ENCODE measurements at places on chromosomes 3 and 15.

GRCh38 chr15:63353887-63354286, 27.8 kb downstream of the CA12 start:
- DNase-seq, result no peak

GRCh38 chr3:143482106-143483088, 362.8 kb downstream of the CHST2 start:
- DNase-seq, result no peak

- no peak for DNase-seq
These were observed 40.8 kb downstream of the ZBTB11 start for GRCh38 chr3:101635954-101636798.

DNA sequence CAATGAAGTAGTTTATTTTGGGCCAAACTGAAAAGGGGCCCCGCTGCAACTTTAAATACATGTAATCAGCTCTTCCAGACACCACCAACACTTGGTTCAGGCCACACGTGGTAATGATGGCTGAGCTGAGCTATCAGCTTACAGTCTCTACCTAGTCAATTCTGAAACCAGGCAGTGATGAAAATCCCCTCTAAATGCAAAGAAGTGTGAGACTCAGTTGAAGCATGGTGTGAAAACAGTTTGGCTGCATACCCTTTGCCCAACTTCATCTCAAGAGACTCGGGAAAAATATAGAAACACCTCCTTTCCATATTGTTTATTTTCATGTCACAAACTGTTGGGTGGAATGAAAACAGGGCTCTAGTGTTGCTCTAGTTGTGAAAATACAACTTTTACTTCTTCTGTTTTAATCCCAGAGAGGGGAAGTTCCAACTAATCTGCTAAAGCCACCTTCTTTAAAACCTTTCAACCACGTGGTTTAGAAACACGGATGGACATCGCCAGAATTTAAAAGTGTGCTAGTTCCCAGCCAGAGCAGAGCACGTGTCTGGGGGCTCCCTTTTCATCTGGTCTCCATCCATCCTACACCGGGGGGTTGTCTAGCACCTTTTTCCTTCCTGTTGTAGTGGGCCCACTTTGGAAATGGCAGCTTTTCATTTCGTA, 229.1 kb downstream of the EPHB1 start:
- no peak for DNase-seq

- DNase-seq, result no peak
These were observed 162.2 kb downstream of the PCCB start for GRCh38 chr3:136412307-136412706.

- DNase-seq, result no peak
These were observed 532.8 kb downstream of the FOXP1 start for GRCh38 chr3:71050538-71051258.

GRCh38 chr15:24917431-24917830, 37.4 kb upstream of the SNRPN start:
- DNase-seq, result no peak

DNA sequence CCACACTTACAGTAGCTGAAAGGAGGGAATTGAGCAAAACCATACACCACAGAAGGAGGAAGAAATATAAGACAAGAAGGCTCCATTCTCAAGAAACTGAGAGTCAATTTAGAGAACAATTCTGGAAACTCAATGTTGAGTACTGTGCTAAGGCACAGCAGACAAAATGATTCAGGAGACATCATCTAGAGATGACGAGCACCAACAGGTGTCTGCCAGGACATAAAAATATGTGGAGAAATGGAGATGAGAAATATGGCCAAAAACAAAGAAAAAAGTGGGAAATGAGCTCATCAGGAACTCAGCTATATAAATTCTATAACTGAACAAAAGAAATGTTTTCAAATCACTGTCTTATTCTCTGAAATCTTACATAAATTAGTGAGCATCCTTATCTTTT, 343.7 kb downstream of the ERC2 start:
- no peak for DNase-seq

GRCh38 chr3:141853629-141854168, 22.7 kb upstream of the ATP1B3 start:
- no peak for DNase-seq

GRCh38 chr3:134361162-134361835, 12.9 kb downstream of the AMOTL2 start:
- no peak for DNase-seq

DNA sequence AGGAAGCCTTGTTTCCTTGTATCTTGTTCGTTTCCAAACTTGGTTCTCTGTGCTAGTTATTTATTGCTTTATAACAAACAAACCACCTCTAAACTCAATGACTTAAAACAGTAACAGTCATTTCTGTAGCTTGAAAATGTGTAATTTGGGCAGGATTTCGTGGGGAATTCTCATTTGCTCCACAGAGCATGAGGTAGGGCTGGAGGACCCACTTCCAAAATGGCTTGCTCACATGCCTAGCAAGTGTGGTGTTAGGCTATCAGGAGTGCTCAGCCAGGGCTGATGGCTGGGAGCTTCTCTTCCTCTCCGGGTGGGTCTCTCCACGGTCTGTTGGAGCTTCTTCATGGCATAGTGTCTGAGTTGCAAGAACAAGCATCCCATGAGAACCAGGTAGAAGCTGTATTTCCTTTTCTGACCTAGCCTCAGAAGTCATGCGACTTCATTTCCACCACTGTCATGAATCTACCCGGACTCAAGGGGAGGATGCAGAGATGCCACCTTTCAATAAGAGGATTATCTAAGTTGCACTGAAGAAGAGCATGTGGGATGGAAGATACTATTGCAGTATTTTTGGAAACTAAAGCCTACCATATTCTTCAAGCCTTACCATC, 8.2 kb upstream of the TNIK start:
- no peak for DNase-seq

GRCh38 chr3:20125289-20125688, 60.7 kb downstream of the SGO1 start:
- DNase-seq, result no peak

DNA sequence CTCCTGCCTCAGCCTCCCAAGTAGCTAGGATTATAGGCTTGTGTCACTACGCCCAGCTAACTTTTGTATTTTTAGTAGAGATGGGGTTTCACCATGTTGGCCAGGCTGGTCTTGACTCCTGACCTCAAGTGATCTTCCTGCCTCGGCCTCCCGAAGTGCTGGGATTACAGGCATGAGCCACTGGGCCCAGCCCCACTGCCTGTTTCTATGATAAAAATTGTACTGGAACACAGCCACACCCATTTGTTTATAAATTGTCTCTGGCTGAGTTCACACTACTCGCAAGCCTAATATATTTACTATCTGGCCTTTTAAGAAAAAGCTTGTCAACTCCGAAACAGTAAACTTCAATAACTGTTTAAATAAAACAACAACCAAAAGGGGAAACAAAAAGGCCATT, 309.4 kb upstream of the WNT5A start:
- no peak for DNase-seq

GRCh38 chr15:89455535-89455934, 40.8 kb downstream of the RHCG start:
- no peak for DNase-seq

DNA sequence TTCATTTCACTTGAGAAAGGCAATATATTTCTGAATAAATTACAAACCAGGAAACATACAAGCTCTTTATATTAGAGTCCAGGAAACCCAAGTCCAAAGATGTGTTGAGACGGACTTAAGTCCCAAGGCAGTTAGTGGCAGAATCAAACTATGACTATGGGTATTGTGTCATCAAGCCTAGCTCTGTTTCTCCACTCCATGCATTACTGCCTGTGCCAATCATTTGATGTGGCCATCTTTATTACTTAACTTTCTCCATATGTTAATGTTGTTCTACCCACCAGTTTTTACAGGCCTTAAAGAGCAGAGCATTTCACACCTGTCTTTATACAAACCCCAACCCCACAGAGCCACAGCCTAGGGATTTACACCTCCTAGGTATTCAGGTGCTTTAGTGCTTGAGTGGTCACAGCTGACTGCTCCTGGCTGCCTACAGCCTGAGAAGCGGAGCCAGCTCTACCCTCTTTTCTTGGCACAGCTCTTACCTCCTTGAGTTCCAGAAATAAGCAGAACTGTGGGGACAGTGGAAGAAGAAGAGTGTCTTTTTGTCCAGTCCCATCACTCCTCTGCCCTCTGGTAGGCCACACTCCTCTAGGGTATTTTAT, 92.1 kb downstream of the DTWD1 start:
- no peak for DNase-seq

GRCh38 chr3:183428447-183429211, at the start of gene MCF2L2:
Gene MCF2L2, minus strand, starts transcription at chr3:183428619. Its CDS starts 642 bp downstream, at chr3:183427977.
- no peak for DNase-seq

GRCh38 chr3:125591116-125591760, 4.1 kb downstream of the OSBPL11 start:
- no peak for DNase-seq

DNA sequence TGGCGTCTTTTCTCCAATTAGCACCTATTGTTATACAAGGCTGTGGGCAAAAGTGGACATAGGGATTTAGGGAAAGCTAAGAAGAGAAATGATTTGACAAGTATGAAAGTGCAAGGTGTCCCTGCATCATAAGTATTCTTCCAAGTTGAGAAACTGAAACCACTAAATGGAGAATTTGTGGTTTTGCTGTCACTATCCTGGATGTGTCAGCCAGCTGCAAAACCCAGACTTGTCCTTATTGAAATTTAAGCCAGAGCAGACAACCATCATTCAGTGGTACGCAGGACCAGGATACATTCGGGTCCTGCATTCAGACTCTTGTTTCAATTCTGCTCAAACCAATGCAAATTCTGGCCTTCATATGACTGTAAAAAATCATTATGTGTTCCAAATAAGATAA, 384.8 kb upstream of the TGFBR2 start:
- DNase-seq, result no peak

DNA sequence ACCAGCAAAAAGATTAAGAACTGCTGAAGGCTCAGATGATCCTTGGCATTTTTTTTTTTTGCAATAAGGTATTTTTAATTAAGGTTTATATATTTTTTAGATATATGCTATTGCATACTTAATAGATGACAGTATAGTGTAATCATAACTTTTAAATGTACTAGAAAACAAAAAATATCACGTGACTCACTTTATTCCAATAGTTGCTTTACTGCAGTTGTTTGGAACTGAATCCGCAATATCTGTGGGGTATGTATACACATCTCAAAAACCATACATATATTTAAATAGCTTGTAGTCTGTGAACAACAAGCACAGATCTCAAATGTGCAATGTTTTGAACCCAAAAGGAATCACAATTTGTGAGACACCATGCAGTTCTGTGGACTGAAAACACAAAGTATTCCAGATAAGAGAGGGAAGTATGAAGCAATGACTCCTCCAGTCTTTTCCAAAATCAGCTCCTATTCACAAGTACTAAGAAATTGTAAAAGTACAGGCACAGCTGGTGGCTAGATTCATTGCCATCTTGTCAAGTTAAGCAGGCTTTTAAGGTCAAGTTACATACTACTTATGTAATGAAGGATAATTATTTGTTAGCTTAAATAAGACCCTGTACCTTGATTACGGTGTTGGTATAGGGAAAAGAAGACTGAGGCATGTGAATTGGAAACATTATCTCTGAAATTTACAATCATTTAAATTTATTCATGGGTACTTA, 331.1 kb downstream of the TBC1D5 start:
- no peak for DNase-seq

DNA sequence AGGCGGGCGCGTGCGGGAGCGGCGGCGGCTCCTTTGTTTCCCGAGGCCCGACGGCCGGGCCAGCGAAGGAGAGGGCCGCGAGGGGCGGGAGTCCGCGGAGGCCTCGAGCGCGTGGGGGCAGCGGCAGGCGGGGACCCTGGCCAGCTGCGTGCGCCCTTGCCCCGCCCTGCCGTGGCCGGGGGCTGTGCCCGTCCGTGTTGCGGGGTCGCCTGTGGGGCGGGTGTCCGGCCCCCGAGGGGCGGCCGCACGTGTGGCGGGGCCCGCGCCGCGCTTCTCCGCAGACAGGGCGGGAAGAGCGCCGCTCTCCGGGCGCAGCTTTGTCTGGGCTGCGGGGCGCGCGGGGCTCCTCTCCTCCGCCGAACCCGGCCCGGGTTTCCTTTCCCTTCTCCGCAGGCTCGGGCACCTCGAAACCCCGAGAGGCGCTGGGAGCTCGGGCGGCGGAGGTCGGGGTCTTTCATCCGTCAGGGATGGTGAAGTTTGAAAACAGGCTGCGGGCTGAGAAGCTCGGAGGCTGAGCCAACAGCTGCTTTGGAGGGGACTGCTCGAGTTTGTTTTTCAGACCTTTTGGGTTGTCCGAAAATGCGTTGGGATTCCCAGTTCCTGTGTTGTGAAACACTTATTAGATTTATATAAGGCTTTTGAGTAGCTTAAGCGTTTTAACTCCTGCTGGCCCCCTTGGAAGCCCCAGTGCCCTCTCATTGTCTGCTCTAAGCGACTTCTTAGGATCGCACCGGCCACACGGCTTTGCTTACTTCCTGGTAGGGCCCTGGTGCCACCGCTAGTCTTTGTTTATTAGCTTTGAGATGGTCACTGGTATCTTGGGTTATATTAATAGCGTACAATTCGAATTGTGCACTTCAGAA, 817 bp downstream of the USP3 start:
- no peak for DNase-seq

GRCh38 chr3:99128725-99129505, 227.4 kb upstream of the DCBLD2 start:
- no peak for DNase-seq

- no peak for DNase-seq
These were observed 126.8 kb downstream of the DLG1 start for GRCh38 chr3:197171481-197172067.

- no peak for DNase-seq
These were observed 751.5 kb downstream of the SQOR start for GRCh38 chr15:46386356-46386755.

- no peak for DNase-seq
These were observed 1216.9 kb upstream of the GBE1 start for GRCh38 chr3:82978368-82978767.

DNA sequence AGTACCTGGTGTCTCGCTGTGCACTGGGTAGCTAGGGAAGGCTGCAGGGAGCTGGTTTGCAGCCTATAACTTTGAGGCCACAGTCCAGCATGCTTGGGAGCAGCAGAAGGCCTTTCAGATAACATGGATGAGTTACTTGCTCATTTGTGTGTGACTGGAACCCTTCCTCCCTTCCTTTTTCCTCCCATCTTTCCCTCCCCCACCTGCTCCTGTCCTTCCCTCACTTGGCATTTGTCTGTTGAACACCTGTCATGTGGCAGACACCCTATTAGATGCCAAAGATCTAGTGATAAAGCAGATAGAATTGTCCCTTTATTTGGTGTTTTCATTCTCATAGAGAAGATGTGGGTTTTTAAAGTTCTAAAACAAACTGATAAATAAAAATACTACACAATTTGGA, 71.6 kb downstream of the LRTM1 start:
- DNase-seq, result no peak

GRCh38 chr15:77753281-77753873, 120.7 kb upstream of the LINGO1 start:
- no peak for DNase-seq

Measured in tibial nerve (tissue), 4 donors.